ENCODE measurements at places on chromosomes 6 and 20.

GRCh38 chr20:15030826-15031225, 693.4 kb upstream of the FLRT3 start:
- DNase-seq, result no peak

GRCh38 chr6:167295495-167296292, 4.6 kb downstream of the UNC93A start:
- no peak for DNase-seq

DNA sequence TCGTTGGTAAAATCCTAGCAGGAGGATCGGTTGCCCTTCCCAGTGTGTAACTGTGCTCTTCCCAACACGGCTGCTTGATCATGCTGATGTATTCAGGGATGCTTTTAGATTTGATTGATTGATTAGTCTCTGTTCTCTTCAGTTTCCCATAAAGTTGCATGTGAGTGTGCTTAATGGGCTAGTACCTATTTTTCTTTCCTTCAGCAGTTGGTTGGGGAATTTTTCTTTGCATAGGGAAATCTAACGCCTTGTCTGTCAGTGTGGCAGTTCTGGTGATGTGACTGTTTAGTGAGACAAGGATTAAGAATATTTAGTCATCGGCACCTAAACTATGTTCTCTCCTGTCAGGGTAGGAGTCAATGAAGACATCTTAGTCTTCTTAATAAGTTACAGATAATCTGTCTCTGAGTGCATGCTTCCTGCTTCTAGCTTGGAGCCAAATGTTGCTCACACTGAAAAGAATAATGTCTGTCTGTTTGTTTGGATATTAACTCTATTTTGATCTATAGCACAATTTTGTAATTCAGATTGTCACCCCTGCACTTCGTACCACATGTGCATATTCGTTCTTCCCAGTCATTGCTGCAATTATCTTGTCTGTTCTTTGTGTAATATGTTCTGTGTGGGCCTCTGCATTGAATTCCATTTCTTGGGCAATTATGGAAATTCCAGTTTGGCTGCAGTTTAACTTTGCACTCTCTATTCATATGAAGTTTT, 169.9 kb downstream of the EDN1 start:
- DNase-seq, result no peak

GRCh38 chr6:31525932-31526591, 2.7 kb upstream of the MCCD1 start:
- DNase-seq, result no peak

GRCh38 chr20:2713285-2713684, 20.7 kb downstream of the EBF4 start:
- no peak for DNase-seq

DNA sequence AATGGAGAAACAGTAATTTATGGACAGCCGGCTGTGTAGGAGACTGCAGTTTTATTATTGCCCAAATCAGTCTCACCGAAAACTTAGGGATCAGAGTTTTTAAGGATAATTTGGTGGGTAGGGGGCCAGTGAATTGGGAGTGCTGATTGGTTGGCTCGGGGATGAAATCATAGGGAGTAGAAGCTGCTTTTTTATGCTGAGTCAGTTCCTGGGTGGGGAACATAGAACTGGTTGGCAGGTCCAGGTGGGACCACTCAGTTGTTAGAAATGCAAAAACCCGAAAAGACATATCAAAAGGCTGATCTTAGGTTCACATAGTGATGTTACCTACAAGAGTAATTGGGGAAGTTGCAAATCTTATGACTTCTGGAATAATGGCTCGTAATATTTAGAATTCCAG, 59.3 kb downstream of the DOP1A start:
- DNase-seq, result no peak

- DNase-seq, result no peak
Observed at GRCh38 chr6:133396233-133396983, 155.3 kb downstream of the EYA4 start.

GRCh38 chr20:56826705-56827665, 197.9 kb downstream of the TFAP2C start:
- no peak for DNase-seq

GRCh38 chr6:154410619-154411072, 54.0 kb upstream of the IPCEF1 start:
- DNase-seq, result peak; percentile 38

DNA sequence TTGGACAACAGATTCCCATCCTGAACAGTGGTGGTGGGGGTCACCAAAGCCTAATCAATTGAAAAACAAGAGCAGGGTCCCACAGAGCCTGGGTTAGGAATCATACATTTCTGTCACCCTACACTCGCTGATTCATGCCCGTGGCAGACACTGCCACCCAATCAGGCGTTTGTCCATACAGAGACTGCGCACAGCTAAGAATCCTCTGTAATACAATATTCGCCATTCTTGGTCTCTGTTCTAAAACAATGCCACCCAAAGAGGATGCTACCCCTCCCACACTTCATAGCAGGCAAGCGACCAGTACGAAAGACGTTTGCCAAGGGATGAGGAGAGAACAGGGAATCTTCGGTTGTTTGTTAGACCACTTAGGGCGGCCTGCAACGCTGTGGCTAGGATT, 28.1 kb upstream of the SLC22A23 start:
- DNase-seq, result no peak

DNA sequence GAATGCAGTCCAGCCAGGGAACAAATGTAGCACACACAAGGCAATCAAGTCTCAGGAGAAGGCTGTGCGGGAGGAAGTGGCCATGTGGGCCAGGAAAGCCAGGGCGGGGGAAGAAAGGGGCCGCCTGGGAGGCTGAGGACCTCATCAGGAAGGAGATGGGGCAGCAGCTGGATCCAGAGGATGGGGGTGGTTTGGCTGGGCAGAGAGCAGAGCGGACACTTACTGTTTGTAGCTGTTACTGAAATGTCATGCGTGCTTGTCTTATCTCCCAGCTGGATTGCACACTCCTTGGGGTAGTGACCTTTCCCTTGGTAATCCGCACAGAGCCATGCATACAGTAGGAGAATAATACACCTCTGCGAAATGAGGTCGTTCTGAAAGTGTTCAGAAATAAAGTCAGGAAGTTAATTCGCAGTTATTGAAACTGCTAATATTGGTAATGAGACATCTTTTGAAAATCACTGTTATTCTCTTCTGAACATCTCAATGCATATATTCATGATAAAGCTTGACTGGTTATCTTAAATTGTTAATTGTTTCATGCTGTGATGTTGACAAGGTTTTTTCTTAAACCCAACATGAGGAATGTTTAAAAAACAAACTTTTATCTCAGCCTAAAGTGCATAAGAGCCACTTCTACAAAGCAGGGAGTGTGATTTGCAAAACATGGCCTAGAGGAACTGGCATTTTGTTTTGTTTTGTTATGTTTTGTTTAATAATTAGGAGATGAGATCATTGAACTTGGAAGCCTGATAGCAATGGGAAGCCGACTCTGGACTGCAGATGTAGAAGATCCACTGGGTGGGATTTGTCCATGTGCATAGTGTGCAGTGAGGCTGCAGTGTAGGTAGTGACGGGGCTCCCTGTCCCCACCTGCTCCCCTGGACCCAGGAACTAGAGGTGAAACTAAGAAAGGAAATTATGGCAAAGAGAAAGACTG, 18.0 kb upstream of the MAP3K4 start:
- DNase-seq, result no peak

DNA sequence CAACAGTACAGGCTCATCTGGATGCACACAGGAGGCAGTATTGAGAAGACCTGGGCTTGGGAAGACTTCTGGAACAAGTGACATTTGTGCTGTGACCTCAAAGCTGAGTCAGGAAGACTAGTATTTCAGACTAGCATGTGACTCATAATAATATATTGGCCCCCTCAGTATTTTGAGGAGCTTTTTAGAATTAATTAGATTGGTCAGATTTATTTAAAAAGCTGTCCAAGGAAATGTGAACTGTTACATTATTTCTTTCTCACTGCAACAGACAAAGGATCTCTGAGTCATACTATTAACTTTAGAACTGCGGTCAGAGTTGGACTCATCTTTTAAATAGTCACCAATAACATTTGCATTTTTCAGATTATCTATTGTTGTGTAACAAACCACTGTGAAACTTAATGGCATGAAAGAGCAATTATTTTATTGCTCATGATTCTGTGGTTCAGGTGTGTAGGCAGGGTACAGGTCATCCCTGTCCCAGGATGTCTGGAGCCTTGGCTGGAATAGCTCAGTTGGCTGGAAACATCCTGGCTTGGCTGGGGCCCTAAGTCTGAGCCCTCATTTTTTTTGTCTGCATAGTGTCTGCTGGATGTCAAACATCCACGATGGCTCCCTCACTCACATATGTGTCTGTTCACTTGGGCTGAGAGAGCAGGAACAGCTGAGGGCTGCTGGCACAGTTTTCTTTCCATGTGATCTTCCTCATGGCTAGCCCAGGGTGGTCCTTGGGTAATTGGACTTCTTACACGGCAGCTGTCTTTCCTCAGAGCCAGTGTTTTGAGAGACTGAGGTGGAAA, 46.9 kb downstream of the MAP3K4 start:
- no peak for DNase-seq

DNA sequence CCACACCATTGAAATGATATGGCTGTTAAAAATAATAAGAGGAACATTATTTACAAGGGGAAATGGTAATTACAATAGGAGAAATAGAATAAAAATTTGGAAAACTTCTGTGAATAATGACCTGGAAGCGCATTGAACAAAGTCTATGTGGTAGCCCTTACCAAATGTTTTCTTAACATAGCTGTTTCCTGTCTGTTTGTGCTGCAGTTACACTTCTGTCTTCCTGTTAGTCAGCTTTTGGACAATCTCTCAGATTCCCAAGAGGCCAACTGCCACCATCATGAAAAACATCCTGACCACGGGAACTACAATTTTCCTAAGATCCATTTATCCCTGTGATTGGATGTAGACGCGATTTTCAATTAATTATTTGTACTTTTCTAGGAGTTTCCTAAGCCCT, 754.4 kb upstream of the MARCKS start:
- DNase-seq, result no peak

DNA sequence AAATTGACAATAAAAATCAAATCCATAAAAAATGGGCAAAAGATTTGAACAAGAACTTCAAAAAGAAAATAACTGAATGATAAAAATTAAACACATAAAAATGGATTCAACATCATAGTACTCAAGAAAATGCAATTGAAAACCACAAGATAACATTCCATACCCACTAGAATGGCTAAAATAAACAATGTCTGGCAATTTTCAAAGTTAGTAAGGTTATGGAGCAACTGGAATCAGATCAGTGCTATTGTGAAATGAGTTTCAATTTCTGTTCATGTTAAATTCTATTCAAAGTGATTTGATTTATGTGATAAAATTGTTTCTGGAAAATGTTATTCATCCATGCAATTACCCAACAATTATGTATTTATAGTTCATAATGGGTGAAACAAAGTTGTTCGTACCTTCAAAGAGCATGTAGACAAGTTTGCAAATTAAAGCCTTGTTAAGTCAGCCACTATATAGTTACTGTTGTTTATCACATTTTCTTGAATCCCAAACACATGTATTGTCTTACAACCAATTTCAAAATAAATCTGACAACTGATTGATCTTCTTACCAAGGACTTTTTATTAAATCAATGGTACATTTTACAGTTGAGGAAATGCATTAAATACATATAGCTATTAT, 151.5 kb upstream of the CENPW start:
- no peak for DNase-seq

DNA sequence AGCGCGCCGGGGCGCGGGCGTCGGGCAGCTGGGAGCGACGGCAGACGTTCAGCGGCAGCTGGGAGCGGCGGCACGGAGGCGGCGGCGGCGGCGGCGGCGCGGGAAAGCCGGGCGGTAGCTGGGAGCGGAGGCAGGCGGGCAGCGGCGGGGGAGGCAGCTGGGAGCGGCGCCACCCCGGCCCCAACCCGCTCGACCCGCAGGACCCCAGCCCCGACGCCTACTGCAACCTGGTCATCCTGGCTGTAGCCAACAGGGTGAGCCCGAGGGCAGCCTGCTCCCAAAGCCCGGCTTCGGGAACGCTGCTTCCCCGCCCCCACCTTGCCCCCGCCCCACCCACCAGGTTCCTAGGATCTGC, 8.9 kb downstream of the CCM2L start:
- no peak for DNase-seq

- no peak for DNase-seq
Observed at GRCh38 chr6:13908955-13909381, 15.8 kb upstream of the RNF182 start.

- no peak for DNase-seq
Observed at GRCh38 chr20:46169245-46170171, 51.4 kb downstream of the CD40 start.

- DNase-seq, result no peak
Observed at GRCh38 chr6:34094474-34095135, 51.3 kb downstream of the GRM4 start.

DNA sequence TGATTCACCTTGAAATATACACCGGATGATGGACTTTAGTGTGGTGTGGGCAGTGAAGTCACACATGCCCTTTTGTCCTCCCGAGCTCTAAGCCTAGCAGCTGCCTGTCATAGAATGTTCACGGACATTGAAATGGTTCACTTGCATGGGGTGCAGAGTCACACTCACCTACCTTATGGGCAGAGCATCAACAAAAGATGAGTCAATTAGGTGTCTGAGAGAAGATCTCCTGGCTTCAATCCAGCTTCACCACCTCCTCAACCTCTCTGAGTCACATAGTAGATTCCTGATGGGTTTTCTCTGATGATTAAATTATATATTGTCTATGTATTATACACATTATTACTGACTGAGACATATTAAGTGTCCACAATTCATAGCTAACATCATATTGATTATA, 48.1 kb upstream of the HLA-E start:
- no peak for DNase-seq

- no peak for DNase-seq
Observed at GRCh38 chr6:108959972-108960582, 111.9 kb downstream of the ARMC2 start.

- DNase-seq, result no peak
Observed at GRCh38 chr20:62293946-62294345, 8.9 kb upstream of the ADRM1 start.

DNA sequence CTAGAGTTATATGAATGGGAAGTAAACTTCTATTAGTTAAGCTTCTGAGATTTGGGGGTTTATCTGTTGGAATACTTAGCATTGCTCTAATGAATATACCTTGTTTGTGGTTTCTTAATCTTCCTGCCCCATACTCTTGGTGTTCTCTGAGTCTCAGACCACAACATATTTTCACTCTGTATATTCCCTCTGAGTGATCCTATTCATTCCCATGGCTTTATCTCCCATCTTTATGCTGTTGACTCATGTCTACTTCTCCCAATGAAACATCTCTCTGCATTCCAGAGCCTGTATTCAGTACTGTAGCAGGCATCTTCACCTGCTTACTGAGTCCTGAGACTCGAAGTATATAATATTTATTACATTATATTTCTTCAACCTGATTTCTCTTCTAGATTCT, 283.7 kb upstream of the MAP3K7 start:
- DNase-seq, result no peak

DNA sequence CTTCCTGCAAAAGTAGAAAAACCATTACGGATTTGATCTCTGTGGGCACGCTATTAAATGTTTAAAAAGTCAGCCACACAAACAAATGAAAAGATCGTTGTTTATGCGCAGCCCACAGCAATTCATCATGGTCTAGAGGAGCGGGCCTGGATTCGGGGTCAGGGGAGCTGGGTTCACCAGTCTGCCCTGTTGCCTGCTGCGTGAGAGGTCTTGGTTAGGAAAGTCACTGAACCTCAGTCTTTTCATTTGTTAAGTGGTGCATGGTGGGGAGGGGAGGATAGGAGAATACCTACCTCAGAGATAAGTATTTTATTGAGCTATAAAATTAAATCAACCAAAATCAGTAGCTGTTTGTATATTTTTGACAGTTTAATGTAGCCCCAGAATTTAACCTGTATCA, 47.3 kb upstream of the FYN start:
- DNase-seq, result no peak

- DNase-seq, result no peak
Observed at GRCh38 chr6:131292145-131292938, 157.1 kb downstream of the AKAP7 start.

- no peak for DNase-seq
Observed at GRCh38 chr6:147704691-147705090, 196.2 kb downstream of the SAMD5 start.
